NCI-H345 (cell line): ENCODE measurements at places on chromosomes 1 and 21.

GRCh38 chr1:234553240-234554188 lies 56.5 kb downstream of the IRF2BP2 start:
- DNase-seq, result no peak

DNA sequence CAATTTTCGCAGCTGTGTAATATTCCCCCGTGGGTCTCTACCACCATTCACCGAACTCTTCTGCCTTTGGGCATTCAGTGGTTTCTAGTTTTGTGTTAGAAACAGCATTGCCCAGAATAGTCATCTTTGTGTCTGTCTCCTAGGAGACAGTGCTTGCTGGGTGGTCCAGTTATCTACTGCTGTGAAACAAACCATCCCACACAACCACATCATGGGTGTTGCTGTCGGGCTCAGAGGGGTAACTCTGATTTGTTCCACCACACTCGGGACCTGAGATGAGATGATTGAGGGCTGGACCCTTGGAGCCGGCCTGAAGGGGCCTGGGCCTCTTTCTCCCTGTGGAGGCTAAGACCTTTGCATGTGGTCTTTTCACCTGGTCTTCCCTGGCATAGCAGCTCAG lies 427.2 kb upstream of the VAMP3 start:
- no peak for DNase-seq

GRCh38 chr1:6280761-6281451 lies 20.0 kb upstream of the GPR153 start:
- DNase-seq, result no peak

- DNase-seq, result no peak
Observed at GRCh38 chr1:33630686-33631085, 158.2 kb downstream of the ZSCAN20 start.

DNA sequence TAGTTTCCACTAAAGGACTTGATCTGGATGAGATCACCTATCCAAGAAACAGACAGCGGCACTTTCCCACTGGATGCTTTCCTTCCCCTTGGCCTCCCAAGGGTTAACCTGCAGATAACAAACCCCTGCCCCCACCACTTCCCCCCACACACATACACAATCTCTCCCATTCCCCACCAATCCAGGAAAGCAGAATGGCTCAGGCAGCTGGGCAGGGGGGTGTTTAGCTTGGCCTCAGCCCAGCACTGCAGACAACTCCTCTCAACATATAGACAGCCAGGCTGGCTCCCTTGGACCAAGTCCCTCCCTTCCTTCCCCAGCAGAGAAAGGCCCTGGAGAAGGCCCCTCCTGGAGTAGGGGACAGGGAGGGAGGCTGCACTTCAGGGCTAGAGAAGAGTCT lies 24.6 kb downstream of the PLEKHA6 start:
- no peak for DNase-seq

- peak; percentile 96 for DNase-seq
Observed at GRCh38 chr1:17377325-17377953, 5.4 kb downstream of the PADI6 start.

- DNase-seq, result no peak
Observed at GRCh38 chr1:236540813-236541465, 17.2 kb downstream of the LGALS8 start.

- DNase-seq, result no peak
Observed at GRCh38 chr1:110472546-110472945, 21.6 kb downstream of the PROK1 start.

GRCh38 chr1:184906761-184907160 lies 67.5 kb downstream of the NIBAN1 start:
- no peak for DNase-seq

- no peak for DNase-seq
Observed at GRCh38 chr21:27581168-27581567, 614.3 kb upstream of the ADAMTS5 start.

DNA sequence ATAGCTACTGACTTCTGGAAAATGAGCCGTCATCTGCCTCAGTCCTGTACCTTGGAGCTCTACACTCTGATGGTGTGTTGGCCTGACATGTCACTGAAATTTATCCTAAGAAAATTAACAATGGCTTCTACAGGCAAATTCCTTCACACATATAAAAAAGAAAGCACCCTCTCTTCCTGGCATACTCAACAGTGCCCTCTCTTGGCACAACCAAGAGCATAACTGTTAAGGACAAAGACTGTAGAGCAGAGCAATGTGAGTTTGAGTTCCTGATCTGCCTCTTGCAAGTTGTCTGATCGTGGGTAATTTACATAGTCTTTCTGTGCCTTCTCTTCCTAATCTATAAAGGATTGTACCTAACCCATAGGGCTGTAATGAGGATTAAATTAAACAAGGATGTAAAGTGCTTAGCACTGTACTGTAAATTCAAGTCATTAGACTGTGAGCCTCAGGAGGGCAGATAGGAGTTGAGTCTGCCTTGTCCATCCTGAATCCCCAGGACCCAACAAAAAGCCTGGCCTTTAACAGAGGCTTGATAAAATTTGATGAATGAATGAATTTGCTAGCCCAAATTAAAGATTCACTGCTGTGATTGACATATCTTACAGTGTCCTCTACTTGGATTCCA lies 83.5 kb downstream of the SYF2 start:
- DNase-seq, result no peak

GRCh38 chr1:46415514-46415913 lies 21.4 kb downstream of the FAAH start:
- no peak for DNase-seq

DNA sequence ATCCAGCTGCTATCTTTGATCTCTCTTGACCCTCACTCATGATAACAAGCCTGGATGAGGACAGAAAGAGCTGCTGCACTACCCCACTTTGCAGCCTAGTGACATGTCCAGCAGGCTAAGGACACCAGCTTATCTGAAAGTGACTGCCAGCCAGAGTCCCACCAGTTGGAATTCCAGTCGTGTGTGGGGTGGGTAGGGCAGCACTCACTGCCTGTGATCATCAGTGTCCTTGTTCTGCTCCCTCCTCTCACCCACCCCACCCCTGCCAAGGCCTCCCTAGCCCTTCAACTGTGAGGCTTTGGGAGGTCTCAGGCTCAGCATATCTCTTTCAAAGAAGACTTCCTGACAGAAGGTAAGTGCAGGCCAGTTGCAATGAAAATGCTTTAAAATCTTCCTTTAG lies 15.5 kb upstream of the NMNAT2 start:
- no peak for DNase-seq

GRCh38 chr1:54218883-54219687 lies 19.1 kb downstream of the MRPL37 start:
- no peak for DNase-seq
